ENCODE measurements at places on chromosomes 12 and 14.

DNA sequence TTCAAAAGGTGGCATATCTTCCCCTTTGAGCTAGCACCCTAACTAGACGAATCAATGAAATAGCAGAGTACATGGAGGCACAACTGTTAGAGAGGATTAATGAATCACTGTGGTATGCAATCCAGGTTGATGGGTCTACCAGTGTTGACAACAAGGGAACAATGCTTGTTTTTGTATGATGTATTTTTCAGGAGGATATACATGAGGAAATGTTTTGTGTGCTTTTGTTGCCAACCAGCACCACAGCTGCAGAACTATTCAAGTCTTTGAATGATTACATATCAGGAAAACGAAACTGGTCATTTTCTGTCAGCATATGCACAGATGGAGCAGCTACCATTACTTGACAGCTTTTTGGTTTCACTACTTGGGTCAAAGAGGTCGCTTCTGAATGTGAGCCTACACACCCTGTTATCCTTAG lies 142.6 kb downstream of the GPHN start:
- no peak for DNase-seq

DNA sequence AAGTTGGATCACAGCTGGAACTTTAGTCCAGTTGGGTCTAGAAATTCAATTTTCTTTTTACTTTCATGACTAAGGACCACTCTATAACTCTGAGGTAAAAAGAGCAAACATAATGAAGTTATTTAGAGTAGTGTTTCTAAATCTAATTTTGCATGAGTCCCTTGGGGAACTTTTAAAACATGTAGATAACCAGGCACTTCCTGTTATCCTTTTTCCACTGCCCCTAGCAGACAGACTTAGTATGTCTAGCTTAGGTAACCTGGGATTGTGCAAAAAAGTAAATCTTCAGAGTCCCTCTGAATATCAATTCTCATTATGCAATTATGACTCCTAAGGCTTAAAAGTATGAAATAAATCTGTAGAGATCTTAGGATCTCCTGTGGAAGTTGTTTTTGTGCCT lies 371.2 kb downstream of the DIO2 start:
- DNase-seq, result no peak

DNA sequence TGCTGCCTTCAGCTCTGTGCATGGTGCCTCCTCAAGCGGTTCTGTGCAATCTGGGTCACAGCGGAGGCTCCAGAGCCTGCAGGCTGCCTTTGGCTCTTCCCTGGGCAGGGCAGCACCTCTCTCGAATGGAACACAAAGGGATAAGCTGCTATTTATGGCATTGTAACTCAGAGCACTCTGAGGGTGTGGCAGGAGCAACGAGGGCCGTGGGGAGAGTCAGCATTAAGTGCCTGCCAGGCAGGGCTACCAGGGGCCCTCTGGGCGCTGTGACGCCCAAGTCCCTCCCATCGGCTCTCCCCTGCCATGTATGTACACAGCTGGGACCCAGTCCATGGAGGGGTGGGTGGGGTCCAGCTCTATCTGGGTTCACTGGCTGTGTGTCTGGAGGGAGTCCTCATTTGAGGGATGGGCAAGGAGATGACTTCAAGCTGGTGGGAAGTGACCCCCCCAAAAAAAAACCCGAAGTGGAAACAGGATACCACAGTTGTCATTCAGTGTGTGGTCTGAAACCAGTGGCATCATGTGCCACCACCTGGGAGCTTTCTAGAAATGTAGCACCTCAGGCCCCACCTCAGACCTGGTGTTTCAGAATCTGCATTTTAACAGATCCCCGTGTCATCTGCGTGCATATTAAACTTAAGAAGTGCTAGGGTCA lies 44.0 kb upstream of the OAS1 start:
- DNase-seq, result no peak

- DNase-seq, result no peak
These were observed 565.2 kb upstream of the STXBP6 start for GRCh38 chr14:25615174-25615573.

DNA sequence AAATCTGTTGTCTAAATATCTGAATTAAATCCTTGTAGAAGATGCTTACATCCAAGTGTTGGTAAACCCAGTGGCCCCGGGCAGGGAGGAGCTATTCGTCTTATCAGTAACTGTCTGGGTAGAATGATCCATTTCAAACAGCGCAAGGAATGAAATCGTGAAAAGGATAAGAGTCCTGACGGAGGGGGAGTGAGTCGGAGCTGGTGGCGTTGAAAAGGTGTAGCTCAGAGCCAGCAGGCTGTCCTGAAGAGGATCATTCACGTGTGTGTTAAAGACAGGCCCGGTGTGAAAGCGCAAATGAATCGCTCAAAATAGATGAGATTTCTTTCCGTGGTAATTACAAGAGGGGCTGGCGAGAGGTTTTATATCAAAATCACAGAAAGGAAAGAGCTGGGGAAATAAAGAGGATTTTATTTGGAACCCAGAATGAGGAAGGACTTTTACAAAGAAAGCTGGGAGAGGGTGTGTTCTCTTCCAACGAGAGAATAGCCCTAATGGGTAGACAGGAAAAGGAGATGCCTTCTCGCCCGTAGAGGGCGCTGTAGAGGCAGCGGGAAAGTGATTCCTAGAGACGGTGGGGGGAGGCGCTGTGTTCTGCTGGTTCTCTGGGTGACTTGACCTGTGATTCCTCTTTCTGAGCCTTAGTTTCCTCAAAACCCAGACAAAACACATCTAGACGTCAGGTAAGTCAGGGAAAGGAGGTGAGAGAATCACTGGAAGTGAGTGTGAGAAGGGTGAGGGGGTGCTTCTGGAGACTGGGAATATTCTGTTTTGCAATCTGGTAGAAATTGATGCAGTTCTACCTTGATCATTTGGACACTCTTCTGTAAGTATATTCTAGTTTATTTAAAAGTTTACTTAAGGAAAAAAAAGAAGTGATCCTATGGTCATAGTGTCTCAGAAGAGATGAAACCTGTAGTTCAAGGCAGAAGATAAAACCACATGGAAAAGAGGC lies 39.3 kb downstream of the SRRM4 start:
- peak; percentile 52 for DNase-seq

- no peak for DNase-seq
These were observed 149.9 kb downstream of the CALM1 start for GRCh38 chr14:90546767-90547166.

GRCh38 chr12:100868487-100868886 lies 73.9 kb downstream of the ANO4 start:
- DNase-seq, result no peak

All from NCI-H1694 (cell line).